ENCODE measurements at places on chromosomes 5 and 9. TPM values are rescaled to one million over a fixed set of nuclear protein-coding genes. Genes with fewer than 3 reads are reported as not detected.

- peak; percentile 61 for DNase-seq
These were observed 20.1 kb upstream of the LRRC14B start for GRCh38 chr5:170971-171800.

- DNase-seq, result no peak
These were observed 1.1 kb downstream of the PRRX2 start for GRCh38 chr9:129666575-129666974.

- peak; percentile 50 for DNase-seq
These were observed 34.1 kb downstream of the SLC6A3 start for GRCh38 chr5:1411099-1411498.

The DAB2 gene
- total RNA-seq, result 145 TPM

DNA sequence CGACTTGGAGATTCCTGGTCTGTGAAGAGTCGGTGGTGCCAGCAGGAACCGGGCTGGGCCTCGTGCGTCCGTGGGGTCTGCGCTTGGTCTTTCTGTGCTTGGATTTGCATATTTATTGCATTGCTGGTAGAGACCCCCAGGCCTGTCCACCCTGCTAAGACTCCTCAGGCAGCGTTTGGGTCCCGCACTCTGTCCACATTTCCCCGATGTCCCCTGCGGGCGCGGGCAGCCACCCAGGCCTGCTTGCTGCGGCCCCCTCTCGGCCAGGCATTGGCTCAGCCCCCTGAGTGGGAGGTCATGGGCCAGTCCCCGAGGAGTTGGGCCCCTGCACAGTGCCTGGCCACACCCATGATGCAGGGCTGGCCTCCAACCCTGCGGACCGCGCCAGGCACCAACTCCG lies 27.4 kb upstream of the CTNND2 start:
- DNase-seq, result peak; percentile 56

The DOK3 gene
- total RNA-seq, result 45.6 TPM

DNA sequence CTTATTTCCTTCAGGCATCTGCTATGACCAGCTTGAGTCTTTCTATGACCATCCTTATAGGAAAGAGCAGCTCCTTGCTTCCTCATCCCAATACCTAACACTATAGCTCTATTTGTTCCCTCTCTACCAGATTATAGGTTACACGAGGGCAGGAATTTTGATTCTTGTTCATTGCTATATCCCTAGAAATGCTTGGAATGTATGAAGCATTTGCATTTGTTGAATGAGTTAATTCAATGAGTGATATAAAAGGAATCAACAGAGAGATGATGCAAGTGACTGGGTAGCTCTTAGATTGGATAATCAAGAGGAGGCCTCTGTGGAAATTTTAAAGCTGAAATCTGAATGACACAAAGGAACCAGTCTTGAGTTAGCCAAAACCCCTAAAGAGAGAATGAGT lies 13.9 kb downstream of the ZCCHC9 start:
- no peak for DNase-seq

The SLC46A2 gene
- 17.0 TPM for total RNA-seq

GRCh38 chr9:126503333-126504085 lies 110.2 kb upstream of the LMX1B start:
- DNase-seq, result no peak

GRCh38 chr5:73825199-73825598 lies 199.2 kb downstream of the ARHGEF28 start:
- no peak for DNase-seq

GRCh38 chr9:7164440-7165330 lies 406.9 kb downstream of the KDM4C start:
- DNase-seq, result no peak

DNA sequence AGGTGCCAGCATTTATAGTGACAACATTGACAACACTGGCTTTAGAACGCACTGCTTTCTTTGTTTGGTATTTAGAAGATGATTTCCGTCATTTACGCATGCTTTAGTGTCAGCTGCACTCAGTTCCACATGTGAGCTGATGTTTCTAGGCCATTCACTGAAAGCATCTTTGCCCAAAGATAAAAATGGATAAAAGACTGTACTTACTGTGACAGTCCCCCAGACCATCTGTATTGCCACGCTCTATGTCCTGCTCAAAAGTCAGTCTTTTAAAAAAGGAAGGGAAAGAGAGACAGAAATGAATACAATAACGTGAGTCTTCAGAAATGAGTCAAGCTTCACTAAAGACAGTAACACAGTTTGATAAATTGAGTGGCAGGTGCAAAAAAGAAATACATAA lies 99.3 kb downstream of the SEMA6A start:
- DNase-seq, result no peak

The DND1 gene
- 0.84 TPM for total RNA-seq

DNA sequence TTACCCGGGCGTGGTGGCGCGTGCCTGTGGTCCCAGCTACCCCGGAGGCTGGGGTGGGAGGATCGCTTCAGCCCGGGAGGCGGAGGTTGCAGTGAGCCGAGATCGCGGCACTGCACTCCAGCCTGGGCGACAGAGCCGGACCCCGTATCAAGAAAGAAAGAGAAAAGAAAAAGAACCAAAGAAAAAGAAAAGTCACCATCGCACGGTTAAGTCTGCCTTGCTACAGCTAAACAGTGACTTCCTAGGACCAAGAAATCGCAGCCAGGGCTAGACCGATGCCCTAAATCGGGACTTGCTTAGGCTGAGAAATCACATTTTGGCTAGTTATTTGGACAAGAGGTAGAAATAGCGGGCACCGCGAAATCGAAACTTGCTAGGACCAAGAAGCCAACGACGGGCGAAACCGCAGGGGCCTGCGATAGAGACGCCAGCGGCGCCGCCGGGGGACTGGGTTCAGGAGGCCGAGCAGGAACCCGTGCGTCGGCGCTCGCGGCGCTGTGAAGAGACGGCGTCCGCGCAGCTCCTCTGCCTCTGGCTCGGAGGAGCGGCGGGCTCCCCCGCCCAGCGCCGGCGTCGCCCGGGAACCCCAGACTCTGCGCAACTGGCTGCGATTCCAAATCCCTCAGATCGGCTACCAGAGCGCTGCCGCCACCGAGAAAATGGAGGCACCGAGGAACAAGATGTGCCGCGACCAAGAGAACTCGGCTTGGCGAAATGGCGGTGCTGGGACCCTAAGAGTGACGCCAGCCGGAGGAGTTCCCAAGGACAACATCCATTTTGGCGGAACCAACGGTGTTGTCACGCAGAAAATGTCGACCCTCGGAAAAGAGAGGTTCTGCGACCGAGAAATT lies 26.1 kb upstream of the ANXA2R start:
- DNase-seq, result peak; percentile 90

GRCh38 chr5:52177193-52177592 lies 610.5 kb upstream of the ITGA1 start:
- no peak for DNase-seq

- no peak for DNase-seq
These were observed 650 bp downstream of the ELP1 start for GRCh38 chr9:108933231-108933717.

DNA sequence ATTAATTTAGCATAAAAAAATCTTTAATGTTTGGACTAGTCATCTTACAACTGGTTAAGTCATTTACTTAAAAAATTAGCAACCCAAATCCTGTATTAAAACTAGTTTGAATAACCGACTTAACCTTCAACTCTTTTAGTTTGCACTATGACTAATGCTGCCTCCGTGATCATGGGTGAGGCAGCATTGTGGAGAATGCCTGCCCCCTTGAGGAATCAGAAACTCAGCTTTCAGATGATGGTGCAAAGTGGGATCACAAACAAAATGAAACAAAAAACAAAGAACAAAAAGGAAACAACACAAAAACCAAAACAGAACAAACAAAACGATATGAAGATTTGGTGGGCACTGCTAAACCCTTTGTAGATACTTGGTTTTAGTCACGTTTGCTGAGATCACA lies 127.0 kb upstream of the PALM2AKAP2 start:
- no peak for DNase-seq

The SPINK7 gene
- total RNA-seq, result not detected

The PHF24 gene
- total RNA-seq, result 0.23 TPM

DNA sequence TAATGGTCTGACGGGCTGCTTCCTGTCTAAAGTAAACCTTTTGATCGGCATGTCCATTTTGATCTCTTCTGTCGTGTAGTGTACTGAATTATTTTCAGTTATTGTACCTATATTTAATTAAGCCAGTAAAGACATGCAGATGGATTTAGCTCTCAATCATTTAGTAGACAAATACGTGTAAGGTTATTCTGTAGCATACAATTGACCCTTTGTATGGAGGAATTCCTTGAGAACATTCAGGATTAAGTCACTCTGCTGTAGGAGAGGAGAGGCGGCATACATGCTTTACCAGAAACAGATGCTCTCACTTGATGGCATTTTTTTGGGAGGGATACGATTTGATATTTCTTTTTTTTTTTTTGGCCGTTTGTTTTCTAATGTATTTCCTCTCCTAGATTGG lies 141.0 kb downstream of the PBX3 start:
- no peak for DNase-seq

GRCh38 chr5:138623053-138623452 lies 47.9 kb upstream of the HSPA9 start:
- DNase-seq, result no peak
